ENCODE measurements at places on chromosomes 16 and 17.

DNA sequence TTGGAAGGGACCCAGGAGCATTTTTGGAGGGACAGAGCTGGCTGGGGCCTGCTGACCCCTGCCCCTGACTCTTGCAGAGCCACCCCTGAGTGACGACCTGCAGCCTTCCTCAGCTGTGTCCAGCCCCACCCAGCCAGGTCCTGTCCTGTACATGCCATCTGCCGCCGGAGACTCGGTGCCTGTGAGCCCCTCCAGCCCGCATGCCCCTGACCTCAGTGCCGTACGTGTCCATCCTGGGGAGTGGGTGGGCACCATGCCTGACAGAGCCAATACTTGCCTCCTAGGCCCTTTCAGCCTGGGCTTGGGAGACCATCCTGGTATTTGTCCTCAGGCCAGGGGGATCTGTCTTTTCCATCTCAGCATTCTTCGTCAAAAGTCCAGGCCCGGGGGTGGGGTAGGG is 27.5 kb downstream of the UNC13D start:
- no peak overlapping the region for H3K27ac ChIP-seq
- peaks cover 30% of the 10 kb centered on the region for H3K36me3 ChIP-seq
- peaks cover 9% of the 10 kb centered on the region for H3K4me1 ChIP-seq
- no peak overlapping the region for H3K4me3 ChIP-seq
- no peaks in the 10 kb centered on the region for H3K27me3 ChIP-seq
- no peak for DNase-seq

- no peak for DNase-seq
- no peak overlapping the region for H3K4me3 ChIP-seq
- peaks cover 16% of the 10 kb centered on the region for H3K4me1 ChIP-seq
- no peaks in the 10 kb centered on the region for H3K27me3 ChIP-seq
Measured at GRCh38 chr17:57999496-58000017, 7.5 kb downstream of the SRSF1 start.

DNA sequence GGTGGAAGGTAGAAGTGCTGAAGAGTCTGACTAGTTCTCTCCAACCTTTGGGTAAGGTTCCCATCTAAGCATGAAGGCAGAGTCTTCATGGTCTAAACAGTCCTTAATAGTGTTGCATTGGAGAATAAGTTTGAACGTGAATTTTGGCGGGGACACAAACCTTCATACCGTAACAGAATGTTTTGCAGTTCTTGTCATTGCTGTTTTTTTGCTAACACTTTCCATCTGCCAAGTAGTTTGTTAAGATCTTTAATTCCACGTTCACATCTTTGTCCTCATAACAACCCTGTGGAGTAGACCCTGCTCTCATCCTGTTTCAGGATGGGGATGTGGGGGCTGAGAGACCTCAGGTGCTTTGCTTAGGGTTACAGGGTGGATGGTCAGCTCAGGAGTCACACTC is 936.9 kb upstream of the EEF2KMT start:
- no peaks in the 10 kb centered on the region for H3K4me1 ChIP-seq
- H3K4me3 ChIP-seq = no peak overlapping the region
- no peaks in the 10 kb centered on the region for H3K27me3 ChIP-seq
- no peak for DNase-seq
- no peaks in the 10 kb centered on the region for H3K36me3 ChIP-seq
- H3K27ac ChIP-seq = no peak overlapping the region

DNA sequence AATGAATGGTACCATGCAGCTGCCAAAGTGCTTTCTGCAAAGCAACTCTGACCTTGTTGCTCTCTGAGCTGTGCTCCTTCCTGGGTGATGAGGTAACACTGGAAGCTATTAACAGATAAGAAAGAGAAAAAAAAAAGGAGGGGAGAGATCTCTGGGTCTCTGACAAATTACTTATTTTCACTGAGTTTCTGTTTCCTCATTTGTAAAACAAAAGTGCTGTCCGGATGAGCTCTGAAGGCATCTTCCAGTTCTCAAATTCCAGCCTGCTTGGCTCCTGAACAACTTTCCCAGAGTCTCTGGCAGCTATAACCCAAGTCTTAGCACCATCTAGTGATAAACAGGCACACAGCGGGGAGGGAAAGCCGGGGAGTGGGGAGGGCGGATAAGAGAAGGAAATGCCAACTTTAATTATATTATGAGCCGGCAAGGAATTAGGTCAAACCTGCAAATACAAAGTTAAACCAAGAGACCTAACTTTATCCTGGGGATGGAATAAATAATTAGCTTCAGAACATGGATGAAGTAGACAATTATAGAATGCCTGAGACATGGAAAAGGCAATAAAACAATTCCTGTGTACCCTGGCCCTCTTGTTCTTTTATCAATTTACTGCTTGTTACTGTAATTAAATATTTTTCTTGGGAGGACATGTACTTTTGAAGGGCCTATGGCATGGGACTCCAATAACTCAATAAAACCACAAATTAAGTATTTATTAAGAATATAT is 61.3 kb upstream of the KIFC3 start:
- H3K27ac ChIP-seq = peak overlapping the region; percentile 81
- H3K4me3 ChIP-seq = no peak overlapping the region
- no peaks in the 10 kb centered on the region for H3K27me3 ChIP-seq
- DNase-seq = no peak
- no peaks in the 10 kb centered on the region for H3K36me3 ChIP-seq

DNA sequence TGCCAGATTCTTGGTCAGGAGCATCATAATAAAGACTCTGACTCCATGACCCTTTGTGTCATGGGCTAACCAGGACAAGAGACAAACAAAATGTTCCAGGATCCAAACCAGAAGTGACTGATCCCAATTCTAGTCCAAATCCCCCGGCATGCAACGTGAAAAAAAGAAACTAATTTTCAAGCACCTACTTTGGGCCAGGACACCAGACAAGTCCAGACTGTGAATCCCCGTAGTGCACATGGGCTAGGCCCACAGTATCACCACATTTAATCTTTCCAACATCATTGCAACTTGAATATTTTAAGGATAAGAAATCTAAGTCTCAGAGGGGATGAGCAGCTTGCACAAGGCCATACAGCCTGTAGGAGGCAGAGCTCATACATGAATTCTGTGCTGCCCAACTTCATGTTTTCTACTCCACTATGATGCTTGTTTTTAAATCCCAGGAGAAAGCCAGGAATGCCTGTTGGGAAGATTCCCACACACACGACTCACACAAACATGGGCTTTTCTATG is 365.7 kb downstream of the NPIPA8 start:
- no peaks in the 10 kb centered on the region for H3K36me3 ChIP-seq
- peaks cover 40% of the 10 kb centered on the region for H3K27me3 ChIP-seq
- no peak for DNase-seq
- no peaks in the 10 kb centered on the region for H3K4me1 ChIP-seq
- no peak overlapping the region for H3K27ac ChIP-seq

GRCh38 chr16:85632709-85633437 is 19.8 kb downstream of the GSE1 start:
- DNase-seq = no peak
- peaks cover 7% of the 10 kb centered on the region for H3K36me3 ChIP-seq
- H3K4me1 ChIP-seq = peaks cover 13% of the 10 kb centered on the region
- no peaks in the 10 kb centered on the region for H3K27me3 ChIP-seq
- no peak overlapping the region for H3K4me3 ChIP-seq

DNA sequence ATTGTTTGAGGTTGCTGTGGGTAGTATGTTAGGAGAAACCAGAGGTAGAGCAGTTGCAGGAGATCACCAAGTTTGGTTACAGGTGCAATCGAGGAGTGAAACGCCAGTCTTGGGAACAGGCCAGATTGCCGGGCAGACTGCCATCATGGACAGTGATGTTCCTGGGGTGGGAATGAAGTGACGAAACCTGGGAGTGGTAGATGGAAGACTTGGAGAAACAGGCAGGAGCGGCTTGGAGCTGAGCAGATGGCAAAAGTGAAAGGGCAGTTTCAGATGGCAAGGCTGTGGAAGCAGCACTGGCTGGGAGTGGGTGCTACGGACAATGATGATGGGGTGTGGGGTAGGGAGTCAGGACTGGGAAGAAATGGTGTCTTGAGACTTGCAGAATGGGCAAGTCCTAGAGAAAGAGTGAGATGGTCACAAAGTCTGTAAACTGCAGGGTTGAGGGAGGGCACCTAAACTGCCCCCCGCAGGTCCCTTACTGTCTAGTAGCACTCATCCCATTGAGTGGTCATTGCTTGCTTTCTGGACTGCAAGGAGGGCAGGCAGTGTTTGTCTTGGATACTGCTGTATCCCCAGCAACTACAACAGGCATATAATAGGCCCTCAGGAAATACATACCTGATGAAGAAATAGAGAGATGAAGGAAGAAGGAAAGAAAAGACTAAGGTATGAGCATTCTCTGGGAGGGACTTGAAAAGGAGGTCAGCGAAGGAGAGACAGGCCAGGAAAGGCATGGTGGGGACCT is 29.5 kb upstream of the ULK2 start:
- no peaks in the 10 kb centered on the region for H3K36me3 ChIP-seq
- no peaks in the 10 kb centered on the region for H3K27me3 ChIP-seq
- no peak overlapping the region for H3K4me3 ChIP-seq
- no peak overlapping the region for H3K27ac ChIP-seq

DNA sequence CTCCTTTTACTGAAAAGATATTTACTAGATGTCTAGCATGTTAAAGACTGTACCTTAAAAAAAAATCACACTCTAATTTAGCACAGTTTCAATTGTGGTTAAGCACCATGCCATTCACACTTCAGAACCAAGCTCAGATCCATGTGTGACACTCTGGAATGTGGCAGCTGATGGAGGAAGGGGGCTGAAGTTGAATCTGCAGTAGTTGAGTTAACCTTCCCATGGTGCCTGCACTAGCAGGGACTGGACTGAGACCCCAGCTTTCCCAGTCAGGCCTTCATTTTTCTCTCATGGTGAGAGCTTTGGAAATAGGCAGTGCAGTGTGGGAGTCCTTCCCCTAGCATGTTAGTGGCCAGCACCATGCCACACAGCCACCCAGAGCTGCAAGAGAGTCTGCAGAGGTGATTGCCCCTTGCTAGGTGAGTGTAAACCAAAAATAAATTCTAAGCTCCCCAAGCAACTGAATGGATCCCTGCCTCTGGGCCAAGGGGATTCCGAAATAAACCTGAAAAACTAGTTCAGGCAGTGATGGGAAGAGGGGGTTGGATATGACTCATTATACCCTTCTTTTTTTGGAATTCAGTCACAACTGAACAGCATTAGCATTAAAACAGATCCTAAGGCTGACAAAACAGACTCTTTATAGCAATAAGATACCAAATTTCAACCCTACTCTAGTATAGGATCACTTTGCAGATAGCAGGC is 208.5 kb downstream of the WWOX start:
- DNase-seq = no peak
- H3K4me1 ChIP-seq = no peaks in the 10 kb centered on the region
- H3K36me3 ChIP-seq = no peaks in the 10 kb centered on the region
- H3K27ac ChIP-seq = no peak overlapping the region
- no peak overlapping the region for H3K4me3 ChIP-seq

DNA sequence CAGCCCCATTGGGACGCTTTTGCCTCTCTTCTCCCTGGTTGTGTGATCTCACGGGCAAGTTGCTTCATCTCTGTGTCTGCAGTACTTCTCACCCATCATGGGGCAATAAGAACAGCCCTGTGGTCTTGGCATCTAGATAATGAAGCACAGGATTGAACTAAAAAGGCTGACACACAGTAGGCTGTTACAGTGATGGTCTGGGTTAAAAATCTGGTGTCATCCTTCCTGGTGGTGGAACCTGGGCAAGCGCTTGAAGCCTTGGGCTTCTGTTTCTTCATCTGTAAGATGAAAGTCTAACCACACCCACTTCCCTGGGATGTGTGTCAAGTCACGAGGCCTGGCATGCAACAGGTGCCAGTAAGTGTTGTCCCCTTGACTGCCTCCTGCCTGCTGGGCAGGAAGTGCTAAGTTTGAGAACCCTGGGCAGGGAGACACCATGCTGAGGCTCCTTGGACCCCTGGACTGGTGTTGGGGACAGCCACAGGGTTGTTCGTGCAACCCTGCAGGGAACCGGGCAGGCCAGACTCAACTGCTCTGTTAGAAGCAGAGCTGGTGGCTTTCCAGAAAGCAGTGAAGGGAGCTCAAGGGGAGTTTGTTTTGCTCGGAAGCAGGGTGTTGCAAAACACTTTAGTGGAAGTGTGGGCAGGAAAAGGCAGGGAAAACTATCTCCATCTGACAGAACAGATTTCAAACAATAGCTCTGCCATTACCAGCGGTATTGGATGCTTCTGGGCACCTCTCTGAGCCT is 5.9 kb upstream of the MAP2K3 start:
- no peaks in the 10 kb centered on the region for H3K36me3 ChIP-seq
- no peak for DNase-seq
- H3K4me1 ChIP-seq = peaks cover 9% of the 10 kb centered on the region
- H3K27me3 ChIP-seq = no peaks in the 10 kb centered on the region
- H3K27ac ChIP-seq = no peak overlapping the region

DNA sequence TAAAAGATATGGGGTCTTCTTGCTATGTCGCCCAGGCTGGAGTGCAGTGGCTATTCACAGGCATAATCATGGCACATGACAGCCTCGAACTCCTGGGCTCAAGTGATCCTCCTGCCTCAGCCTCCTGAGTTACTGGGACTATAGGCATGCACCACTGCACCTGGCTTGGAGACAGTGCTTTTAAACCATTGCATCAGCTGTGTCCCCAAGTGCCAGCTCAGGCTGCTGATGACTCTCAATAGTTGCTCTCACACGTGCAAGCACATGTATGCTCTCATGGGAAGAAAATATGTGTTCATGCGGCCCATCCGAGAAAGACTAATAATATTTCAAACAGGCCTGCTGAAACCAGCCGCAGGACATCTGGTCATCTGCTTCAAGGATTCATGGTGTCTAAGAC is 8.8 kb downstream of the CCL16 start:
- no peak overlapping the region for H3K27ac ChIP-seq
- H3K36me3 ChIP-seq = no peaks in the 10 kb centered on the region
- peaks cover 11% of the 10 kb centered on the region for H3K4me1 ChIP-seq
- no peak overlapping the region for H3K4me3 ChIP-seq
- no peaks in the 10 kb centered on the region for H3K27me3 ChIP-seq

DNA sequence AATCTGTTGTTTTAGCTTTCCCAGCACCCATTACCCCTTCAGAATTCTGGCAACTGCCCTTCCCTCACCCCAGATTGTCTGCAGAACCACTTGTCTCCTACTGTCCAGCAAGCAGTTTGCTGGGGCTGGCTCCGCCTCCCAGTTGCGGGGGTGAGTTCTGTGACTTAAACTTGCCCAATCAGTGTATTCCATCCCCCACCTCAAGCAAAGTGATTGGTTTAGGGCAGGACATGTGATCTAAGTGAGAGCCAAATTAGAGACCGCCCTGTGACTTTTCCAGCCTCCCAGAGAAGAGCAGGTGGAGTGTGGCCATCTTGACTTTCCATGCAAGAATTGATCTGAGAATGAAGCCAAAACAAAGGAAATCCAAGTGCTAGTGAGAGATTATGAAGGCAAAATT is 22.7 kb upstream of the SRCIN1 start:
- H3K27me3 ChIP-seq = no peaks in the 10 kb centered on the region
- H3K4me1 ChIP-seq = no peaks in the 10 kb centered on the region
- H3K27ac ChIP-seq = no peak overlapping the region
- DNase-seq = no peak
- H3K4me3 ChIP-seq = no peak overlapping the region

GRCh38 chr16:50706250-50706649 is 12.8 kb downstream of the NOD2 start:
- H3K27me3 ChIP-seq = no peaks in the 10 kb centered on the region
- H3K27ac ChIP-seq = no peak overlapping the region
- no peak for DNase-seq
- H3K4me3 ChIP-seq = no peak overlapping the region
- H3K4me1 ChIP-seq = no peaks in the 10 kb centered on the region
- no peaks in the 10 kb centered on the region for H3K36me3 ChIP-seq

All from RWPE2 (cell line).